Adipocyte (in vitro differentiated cells): ENCODE measurements at places on chromosomes 1 and 21.

DNA sequence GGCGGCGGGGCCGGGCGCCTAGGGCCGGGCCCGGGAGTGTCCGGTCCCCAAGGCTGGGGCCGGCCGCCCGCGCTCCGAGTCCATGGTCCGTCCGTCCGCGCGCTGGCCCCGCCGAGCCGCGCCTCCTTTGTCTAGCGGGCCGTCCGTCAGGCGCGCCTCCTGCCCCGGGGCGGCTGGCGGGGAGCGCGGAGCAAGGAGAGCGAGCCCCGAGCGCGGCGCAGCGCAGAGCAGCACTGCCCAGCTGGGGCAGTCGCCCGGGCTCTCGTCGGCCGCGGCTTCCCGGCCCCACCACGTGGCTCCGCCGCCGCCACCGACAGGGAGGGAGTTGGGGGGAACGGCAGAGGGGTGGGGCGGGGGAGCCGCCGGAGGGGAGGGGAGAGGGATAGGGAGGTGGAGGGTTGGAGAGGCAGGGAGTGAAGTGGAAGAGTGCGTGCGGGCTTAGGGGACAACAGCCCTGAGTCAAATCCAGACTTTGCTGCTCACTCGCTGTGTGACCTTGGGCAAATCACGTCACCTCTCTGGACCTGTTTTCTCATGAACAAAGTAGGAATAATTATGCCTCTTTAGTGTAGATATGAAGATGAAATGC is at the start of gene NKAIN1:
NKAIN1 (minus strand) TSS at position 235 of the 589 bp plus-strand sequence. CDS start 340 bp downstream, outside the sequence.
- DNase-seq = peak; percentile 77

DNA sequence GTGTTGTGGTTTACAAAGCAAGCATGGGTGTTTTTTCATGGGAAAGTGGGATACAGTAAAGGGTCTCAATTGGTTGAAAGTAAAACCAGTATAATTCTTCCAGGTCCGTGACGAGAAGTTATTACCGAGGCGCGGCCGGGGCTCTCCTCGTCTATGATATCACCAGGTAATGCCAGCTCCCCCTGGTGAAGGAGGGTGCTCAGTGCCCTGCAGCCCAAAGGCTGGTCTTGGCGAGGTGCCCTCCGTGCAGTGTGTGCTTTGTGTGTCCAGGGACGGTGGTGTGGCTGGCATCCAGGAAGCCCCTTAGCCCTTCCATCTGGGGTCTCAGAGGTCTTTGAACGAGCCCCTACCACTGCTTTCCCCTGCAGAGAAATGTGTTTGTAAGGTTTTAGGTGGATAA is 24.8 kb downstream of the RAB4A start:
- DNase-seq = no peak

DNA sequence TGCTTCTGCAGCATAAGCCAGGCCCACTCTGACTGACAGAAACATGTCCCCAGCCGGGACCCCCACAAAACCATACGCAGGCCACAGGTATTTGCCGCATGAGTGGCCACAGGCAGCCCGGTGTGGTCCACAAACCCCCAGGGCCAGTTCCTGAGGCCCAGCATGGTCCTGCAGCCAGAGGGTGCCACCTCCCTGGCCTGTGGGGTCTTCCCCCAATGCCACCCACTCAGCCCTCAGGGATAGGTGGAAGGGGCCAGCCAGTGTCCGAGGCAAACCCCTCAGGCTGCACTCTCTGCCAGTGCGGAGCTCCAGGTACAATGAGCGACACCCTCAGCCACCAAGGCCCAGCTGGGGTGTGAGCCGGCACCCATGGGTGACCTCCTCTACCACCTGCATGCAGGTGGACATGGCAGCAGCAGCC is 43.5 kb downstream of the UBE2G2 start:
- DNase-seq = no peak

DNA sequence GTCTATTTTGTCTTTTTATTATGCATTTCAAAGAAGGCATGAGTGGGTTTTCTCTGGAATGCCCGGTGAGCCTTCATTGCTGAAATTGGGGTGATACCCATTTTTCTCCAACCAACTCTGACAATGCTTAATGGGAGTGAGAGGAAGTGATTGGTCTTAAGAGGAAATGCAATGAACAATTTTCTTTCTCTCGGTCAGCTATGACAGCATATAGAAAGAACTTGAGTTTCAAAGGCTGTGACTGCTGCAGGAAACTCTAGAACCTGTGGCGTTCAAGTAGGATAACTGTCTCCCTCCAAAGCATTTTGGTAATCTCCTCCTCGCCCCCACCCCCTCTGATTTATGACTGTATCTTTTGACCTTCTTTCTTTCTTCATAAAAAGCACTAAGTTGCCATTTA is 155.9 kb downstream of the LYPLAL1 start:
- DNase-seq = peak; percentile 43

GRCh38 chr1:25729790-25730644 is 70.0 kb upstream of the SELENON start:
- no peak for DNase-seq
